ENCODE measurements at places on chromosomes 6 and 20.

- DNase-seq, result no peak
Measured at GRCh38 chr6:148328876-148329555, 13.6 kb upstream of the SASH1 start.

DNA sequence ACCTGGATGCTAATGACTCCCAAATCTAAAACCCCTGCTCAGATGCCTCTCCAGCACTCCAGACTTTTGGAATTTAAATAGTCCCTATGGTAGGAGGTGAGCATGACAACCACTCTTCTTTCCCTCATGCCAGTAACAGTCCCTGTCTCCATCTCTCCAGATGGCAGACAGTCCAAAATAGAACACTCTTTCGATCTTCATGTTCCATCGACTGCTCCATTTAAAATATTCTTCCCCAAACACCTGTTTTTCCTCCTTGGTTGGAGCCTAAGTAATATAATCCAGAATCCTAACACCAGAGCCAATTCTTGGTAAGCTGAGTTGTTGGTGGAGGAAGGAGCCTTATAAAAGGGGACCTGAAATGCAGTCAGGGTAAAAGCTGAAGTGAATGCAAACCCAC is 723.5 kb upstream of the CHD6 start:
- no peak for DNase-seq

DNA sequence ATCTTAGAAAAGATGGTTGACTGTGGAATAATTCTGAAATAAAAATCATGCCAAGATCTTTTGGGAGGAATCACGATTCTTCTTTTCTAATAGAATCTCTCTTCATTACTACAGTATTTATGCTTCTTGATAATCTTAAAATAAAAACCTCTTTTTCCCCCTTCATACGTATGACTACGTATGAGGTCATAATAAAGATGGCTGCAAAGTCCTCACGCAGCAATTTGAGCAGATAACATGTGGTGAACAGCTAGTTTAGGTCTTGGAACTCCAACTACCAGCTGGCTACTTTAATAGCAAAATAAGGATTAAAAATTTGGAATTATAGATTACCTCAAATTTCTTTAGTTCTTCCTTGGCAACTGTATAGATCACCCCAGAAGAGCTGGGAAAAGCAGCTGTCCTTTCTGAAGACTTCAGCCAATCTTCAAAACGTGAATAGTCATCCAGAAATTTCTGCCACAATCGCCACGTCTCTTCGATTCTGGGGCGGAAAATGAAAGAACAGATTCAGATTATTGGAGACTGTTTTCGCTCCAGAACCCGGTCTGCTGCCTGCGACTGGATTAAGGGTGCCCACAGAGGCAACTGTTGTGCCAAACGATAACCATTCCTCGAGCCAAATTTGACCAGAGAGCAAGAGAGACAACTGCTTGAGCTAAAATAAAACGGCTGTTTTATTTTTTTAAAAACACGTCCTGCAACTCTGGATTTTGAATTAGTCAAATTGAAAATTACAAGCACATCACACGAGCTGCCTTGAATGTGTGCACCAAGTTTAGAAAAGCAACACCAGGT is 347.3 kb downstream of the ESR1 start:
- DNase-seq, result no peak

DNA sequence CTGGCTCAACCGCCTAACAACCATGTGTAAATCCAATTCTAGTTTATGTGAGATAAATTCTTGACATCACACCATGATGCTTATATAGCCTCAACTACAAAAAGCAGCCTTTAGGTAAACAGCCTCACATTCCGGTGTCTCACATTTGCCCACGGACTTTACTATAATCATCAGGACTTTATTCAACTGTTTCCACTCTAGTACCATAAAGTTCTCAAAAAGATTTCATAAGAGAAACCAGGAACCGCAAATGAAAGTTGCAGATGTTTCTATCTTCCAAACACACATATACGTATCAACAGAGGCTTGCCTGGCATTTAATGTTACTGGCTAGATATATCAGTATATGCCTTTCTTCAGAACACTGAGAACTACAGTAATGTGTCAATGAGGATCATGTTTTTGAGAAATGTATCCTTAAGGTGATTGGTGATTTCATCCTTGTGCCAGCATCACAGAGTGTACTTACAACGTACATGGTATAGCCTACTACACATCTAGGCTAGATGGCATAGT is 80.0 kb downstream of the EPB41L2 start:
- DNase-seq, result no peak

Measured in NCI-H2171 treated with DMSO at 0.1 percent for 48 hours (cell line).